ENCODE measurements at places on chromosomes 4 and X. TPM values are rescaled to one million over a fixed set of nuclear protein-coding genes. Genes with fewer than 3 reads are reported as not detected.

GRCh38 chrX:145405012-145405411, 157.7 kb downstream of the SPANXN1 start:
- no peak for DNase-seq

DNA sequence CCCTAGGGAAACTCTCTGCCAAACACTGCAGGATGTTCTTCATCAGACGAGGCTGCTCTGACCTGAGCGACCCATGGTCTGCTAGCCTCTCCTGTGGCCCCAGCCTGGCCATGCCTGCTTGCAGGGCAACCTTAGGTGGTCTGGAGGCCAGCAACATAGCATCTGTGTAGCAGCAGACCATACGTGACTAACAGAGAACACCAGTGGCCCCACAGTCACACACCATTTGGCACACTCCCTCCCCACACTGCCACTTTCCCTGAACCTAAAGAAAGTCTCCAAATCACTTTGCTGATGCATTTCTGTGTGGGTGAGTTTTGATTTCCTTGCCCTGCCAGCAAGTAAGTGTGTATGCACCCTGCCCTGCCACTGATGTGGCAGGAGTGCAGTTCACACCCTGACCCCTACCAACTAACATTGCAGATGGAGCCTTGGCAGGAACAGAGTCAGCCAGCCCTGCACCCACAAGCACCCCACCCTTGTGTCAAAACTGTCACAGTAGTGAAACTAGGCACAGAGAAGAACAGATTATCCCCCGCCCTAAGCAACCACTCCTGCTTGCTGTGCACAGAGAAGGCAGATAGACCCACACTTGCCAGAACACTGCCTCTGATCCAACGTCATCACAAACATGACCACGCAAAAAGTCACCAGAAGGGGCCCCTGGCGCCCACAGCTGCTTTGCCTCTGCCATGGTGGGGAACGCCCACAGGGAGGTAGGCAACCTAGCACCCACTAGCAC, 249.1 kb downstream of the SPIN4 start:
- DNase-seq = no peak

- DNase-seq = peak; percentile 15
Observed at GRCh38 chr4:2337131-2337723, 75.3 kb upstream of the MXD4 start.

- no peak for DNase-seq
Observed at GRCh38 chr4:133802359-133803140, 399.0 kb downstream of the PABPC4L start.

DNA sequence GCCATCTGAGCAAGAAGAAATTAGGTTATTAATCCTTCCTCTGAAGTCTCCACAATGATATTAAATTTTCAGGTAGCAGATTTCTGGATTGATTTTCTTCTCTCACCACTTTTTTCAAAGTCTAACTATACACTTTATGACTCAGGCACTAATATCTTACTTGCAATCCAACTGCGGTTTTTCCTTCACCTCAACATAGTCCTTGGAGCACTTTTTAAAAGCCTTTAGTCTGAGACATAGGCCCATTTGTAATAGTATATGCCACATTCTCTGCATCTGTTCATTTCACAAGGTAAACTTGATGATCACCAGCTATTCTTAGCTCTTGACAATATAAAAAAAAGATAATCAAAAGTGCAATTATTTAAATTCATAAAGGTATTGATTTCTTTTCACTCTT, 55.9 kb upstream of the EDNRA start:
- no peak for DNase-seq

Gene MTMR8
- total RNA-seq = 3.5 TPM

Gene BCOR
- 46.4 TPM for total RNA-seq

DNA sequence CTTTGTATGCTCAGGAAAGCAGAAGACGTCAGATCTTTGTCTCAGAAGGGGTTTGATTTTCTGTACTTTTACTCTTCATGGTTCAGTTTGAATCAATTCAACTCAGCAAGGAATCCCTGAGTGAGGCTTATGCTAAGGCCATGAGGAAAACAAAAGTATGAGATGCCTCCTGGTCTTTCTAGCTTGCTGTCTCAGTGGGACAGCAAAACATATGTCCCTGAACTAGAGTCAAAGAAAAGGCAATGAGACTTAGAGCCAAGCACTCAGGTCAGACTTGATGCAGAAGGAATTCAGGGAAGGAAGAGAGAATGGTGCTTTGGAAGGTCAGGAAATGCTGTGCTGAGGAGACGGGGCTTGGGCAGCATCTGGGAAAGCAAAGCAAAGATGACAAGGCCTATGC, 236.2 kb upstream of the SFRP2 start:
- no peak for DNase-seq

- no peak for DNase-seq
Observed at GRCh38 chr4:69702201-69702600, 49.2 kb upstream of the UGT2A1 start.

GRCh38 chr4:76539979-76540378, 105.0 kb downstream of the SHROOM3 start:
- no peak for DNase-seq

DNA sequence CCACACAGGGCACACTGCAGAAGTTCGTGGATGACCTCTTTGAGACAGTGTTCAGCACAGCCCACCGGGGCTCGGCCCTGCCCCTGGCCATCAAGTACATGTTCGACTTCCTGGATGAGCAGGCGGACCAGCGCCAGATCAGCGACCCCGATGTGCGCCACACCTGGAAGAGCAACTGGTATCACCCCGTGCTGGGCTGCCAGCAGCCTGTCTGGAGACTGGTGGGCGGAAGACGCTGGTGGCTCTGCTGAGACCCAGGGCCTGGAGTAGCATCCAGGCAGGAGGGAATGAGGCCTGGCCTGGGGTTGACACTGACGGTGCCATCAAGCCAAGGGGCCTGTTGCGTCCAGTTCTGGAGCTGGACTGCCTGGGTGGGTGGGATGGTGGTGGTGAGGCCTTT, 8.6 kb downstream of the LAGE3 start:
- no peak for DNase-seq

Gene TKTL1
- total RNA-seq = 1.2 TPM

Gene FAM9C
- total RNA-seq = not detected

- DNase-seq = no peak
Observed at GRCh38 chr4:53537606-53538005, 53.7 kb downstream of the LNX1 start.

Gene SPACA5
- total RNA-seq = not detected

GRCh38 chr4:108068442-108068841, 78.8 kb downstream of the HADH start:
- DNase-seq = no peak

DNA sequence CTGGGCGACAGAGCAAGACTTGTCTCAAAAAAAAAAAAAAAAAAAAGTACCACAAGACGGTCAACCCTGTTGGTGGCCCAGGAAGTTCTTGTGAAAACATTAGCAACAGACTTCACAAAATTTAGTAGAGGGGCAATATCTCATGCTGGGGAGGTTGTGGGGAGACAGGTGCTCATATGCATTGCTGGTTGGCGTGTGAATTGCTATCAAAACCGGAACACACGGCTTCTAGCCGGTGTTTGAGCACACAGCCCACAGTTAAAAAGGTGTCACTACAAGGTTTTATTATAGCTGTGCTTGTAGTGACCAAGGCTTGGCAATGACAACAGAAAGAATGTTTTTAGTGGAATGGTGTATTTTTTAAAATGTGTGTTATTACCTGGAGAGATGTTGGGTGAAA, 41.8 kb downstream of the SMS start:
- DNase-seq = no peak

Gene POU4F2
- not detected for total RNA-seq

GRCh38 chr4:38308728-38309311, 348.6 kb downstream of the PTTG2 start:
- no peak for DNase-seq

- no peak for DNase-seq
Observed at GRCh38 chr4:122689972-122690371, 42.5 kb upstream of the BBS12 start.

DNA sequence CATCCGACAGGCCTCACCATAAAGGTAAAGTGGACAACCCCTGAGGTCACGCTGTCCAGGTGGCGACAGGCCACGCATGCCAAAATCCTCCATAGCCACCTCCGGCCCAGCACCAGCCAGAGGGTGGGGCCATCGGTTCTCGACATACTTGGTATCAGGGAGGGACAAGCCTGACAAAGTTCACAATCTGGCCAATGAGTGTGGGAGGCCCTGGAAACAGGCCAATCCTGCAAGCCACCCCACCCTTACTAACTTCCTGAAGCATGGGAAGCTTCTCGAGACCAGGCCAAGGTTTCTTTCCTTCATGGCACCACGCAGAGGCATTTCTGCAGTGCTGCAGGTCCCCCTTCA, 73.8 kb downstream of the MTMR1 start:
- DNase-seq = no peak

DNA sequence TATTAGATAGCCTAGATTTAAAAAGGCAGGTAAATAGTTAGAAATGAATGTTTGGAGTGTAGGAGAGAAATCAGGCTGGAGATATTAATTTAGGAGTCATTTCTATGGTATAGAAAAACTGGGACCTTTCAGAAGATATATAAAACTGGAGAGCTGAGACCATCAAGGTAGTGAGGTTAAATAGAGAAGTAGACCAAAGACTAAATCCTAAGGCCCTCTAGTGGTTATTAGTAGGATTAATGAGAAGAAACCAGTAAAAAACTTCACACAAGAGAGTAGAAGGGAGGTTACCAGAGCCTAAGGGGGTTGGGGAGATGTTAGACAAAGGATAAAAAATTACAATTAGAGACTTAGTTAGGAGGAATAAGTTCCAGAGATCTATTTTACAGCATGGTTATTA, 351.0 kb upstream of the SPANXN1 start:
- DNase-seq = no peak

- DNase-seq = no peak
Observed at GRCh38 chrX:70168238-70169188, 8.8 kb upstream of the DGAT2L6 start.

GRCh38 chr4:19729886-19730651, 521.6 kb upstream of the SLIT2 start:
- no peak for DNase-seq

DNA sequence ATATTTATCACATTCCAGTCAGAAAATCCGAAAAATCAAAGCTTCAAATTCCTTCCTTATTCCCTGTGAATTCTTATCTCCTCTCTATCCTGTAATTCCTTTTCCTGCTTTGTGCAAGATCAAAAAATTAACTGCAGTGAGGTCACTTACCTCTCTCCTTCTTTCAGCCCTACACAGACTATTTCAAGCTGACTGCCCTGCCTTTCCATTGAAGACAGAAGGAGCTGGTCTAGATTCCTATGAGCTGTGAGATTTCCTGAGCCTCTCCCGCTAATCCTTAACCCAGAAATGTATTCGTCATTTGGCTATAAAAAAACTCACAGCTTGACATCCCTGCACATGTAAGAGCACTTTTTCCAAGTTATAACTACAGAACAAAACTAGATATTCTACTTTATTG, 26.6 kb downstream of the TRIML2 start:
- DNase-seq = no peak

- DNase-seq = no peak
Observed at GRCh38 chr4:56410247-56411062, 23.2 kb upstream of the AASDH start.

Gene CABS1
- total RNA-seq = not detected

Gene TBC1D25
- total RNA-seq = 22.5 TPM

GRCh38 chrX:46404774-46405173, 140.4 kb downstream of the ZNF674 start:
- DNase-seq = no peak

Gene UGT2B10
- total RNA-seq = not detected

- DNase-seq = no peak
Observed at GRCh38 chrX:93673869-93674271, at the start of gene FAM133A. TSS of gene FAM133A (plus strand) at chrX:93674206. CDS start at chrX:93709420, 35,214 bp downstream.

Gene TBX22
- not detected for total RNA-seq

DNA sequence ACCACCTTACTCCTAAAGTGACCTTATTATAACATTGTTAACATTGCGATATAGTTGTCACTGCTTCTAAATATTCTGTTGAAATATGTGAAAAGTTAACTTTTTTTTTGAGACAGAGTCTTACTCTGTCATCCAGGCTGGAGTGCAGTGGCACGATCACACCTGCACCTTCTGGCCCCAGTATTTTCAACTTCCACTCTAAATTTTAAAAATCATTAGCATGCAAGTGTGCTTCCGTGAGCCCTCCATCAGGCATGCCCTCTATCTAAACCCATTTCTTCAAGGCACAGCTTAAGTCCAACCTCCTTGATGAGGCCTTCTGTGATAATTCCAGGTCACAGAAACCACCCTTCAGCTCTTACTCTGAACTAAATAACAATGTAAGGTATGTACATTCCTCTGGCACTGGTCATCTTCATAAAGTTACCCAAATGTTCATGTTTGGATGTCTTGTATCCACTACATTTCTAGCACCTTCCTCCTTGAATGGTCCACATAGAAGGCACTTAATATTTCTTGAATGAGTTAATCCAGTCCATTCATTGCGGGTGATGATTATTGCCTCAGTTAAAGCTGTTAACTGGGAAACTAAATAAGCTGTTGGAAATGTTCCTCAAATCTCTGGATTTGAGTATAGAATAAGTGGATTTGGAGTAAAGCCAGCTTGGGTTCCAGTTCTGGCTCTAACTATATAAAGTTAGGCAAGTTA, 38.6 kb upstream of the TMEM131L start:
- no peak for DNase-seq

Gene CNKSR2
- total RNA-seq = 9.0 TPM

GRCh38 chr4:132479543-132479942, 669.6 kb upstream of the PCDH10 start:
- DNase-seq = no peak

DNA sequence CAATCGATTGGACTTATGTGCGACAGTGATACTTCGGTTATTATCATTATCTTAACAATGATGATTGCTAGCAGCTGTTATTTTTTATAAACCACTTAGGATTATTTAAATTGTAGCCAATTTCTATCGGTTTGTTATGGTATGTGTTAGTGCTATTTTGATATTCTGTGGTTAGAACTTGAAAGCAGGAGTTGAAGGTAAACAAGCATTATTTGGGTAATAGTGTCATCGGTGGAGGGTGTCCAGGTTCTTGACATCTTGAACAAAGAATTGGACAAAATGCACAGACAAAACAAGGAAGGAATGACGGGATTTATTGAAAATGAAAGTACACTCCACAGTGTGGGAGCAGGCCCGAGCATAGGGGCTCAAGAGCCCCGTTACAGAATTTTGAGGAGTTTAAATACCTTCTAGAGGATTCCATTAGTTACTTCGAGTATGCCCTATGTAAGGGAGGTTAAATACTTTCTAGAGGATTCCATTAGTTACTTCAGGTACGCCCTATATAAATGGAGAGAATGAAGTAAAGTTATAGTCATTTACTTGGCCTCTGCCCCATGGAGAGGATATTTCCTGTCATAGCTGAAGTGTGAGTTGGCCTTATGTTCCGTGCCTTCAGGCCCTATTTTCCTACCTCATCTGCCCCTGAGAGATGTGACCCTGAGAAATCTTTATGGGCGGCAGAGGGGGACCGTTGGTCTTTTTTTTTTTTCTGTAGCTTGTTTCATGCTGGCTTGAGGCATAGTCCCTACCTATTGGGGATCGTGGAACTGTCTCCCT, 13.1 kb downstream of the MOB1B start:
- DNase-seq = no peak

DNA sequence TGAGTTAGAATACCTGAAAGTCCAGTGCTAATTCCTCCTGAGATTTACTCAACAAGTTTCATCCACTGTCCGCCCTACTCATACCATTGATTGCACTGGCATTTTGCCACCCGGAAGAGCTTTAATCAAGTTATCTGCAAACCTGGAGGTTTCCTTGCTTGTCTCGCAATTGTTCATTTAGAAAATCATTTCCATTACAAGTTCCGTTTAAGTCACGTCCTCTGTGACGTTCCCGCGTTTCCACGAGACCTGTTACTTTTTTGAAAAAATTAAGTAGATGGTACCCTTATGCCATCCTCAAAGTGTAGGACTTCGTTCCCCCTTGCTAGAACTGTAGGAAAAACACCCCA, 761 bp upstream of the FRYL start:
- DNase-seq = no peak

Gene NXF2
- total RNA-seq = not detected

Gene HADH
- 46.6 TPM for total RNA-seq

Gene BMX
- total RNA-seq = not detected
